ENCODE measurements at places on chromosomes 2 and 18.

DNA sequence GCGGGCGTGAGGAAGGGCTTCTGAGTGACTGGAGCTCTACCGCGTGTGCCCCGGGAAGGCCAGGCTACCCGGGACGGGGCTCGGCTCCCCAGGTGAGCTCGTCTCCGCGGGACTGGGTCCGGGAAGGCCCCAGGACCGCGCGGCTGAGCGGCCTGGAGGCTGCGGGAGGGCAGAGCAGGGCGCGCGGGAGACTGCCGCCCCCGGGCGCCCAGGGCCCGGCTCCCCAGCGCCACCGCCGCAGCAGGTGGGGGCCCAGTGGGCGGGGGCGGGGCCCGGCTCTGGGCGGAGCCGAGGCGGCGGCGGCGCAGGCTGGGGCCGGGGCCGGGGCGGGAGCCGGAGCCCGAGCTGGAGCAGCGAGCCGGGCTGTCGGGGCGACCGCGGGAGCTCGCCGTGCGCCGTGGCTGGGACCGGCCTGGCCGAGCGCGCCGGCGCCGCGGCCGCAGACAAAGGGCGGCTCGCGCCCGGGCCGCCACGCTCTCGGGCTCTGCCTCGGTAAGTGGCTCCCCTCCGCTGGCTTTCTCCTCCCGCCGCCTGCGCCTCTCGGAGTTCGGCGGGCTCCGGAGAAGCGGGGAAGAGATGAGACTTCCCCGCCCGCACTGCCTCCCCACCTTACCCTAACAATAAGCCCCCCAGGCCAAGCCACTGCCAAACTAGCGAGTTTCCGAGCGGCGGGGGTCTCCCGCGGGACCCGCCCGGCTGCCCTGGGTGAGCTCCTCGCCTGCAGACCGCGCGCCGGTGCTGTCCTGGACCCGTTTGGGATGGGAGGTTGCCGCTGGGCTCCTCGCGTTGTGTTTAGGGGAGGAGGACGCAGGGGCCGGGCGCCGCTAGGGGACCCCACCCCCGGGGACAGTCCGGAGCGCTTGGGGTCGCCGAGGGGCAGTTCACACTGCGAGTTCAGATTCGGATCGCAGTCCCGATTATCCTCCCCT, at the start of gene MAPK4:
Gene MAPK4, plus strand, starts transcription at position 336 of the 929 bp plus-strand sequence. CDS start 103,872 bp downstream, outside the sequence.
- DNase-seq = no peak

GRCh38 chr18:32714571-32715148, 58.2 kb downstream of the KLHL14 start:
- DNase-seq = no peak

DNA sequence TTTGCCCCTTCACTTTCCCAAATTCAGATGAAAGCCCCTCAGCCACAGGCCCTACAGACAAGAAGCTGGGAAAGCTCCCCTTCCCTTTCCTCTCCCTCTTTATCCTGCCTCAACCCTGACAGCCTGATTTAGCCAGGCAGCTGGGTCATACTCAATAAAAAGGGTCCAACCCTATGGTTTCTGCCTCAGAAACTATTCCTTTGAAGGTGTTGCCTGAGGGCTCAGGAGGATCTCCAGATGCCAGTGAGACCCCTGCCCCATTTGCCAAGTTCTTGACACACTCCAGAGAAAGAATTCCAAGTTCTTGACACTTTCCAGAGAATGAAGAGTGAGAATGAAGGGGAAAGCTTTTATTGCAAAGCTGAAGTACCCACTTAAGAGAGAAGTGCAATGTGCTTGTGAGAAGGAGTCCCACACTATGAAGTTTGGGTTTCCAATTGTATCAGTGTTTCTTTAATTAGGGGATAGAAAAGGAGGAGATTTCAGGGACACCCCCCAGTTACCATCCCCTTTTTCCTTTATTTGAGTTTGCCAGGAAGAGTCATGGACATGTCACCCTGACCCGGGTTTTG, 576.2 kb downstream of the METTL4 start:
- no peak for DNase-seq

DNA sequence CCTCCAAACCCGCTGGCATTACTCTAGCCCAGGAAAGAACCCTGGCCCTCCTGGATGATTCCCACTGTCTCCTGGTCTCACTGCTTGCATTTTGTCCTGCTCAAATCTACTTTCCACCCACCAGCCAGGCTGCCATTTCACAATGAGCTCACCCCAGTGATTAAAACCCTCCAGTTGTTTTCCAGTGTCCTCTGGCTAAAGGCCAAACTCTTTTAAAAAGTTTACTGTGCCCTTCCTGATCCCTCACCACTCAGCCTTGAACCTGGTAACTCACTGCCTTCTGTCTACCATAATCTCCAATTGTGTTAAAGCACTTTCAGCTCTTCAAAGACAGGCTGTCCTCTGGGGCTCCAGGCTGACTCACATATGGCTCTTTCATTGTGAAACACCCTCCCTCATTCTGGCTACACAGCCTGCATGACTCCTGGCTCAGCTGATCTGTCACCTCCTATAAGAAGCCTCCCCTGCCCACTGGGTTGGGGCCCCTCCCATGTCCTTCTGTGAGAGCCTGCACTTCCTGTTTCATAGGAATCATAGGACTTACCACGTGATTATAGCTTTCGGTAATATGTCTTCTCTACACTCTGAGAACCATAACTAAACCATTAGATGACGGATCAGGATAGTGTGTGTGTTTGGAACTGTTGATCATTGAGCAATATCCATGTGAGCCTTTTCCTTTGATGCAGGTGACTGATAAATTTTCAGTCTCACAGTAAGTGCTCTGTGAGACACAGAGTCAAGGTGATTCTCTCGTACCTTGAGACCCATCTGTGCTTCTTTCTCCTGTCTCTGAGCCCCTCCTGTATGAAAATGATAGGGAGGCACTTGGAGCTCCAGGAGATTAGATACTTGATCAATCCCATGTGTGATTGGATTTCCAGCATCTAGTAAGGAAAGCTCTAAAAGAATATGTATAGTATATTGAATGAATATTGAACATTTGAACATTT, 590.8 kb upstream of the ID2 start:
- peak; percentile 45 for DNase-seq

GRCh38 chr2:159792599-159792998, 5.4 kb downstream of the CD302 start:
- DNase-seq = no peak

DNA sequence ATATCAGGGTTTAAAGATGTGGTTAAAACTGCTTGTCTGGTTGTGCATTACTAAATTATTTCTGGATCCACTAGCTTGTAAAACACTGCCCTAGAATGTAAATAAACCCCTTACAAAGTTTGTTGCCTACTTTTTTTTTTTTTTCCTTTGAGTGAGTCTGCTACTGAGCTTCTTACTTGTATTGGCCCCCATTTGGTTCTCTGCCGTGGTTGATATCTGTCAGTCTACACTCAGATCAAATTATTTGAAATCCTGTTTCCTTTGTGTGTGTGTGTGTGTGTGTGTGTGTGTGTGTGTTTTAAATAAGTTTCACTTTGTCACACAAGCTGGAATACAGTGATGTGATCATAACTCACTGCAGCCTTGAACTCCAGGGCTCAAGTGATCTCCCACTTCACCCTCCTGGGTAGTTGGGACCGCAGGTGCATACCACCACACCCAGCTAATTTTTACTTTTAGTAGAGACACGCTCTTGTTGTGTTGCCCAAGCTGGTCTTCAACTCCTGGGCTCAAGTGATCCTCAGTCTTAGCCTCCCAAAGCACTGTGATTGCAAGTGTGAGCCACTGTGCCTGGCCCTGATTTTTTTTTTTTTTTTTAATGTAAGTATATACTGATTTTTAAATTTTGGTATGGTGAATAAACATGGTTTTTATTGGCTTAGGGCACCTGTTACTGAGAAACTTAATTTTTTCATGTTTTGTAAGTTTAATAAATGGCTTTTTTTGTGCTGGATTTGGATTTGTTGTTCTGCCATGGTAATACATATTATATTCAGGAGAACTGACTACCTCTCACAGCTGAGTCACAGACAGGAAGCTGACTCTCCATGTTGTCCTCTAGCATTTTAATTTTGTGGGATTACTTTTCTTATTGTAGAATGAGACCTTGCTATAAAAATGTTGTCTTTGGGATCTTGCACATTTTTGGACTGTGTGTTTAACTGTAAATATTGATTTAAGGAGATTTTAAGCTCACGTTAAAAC, 48.5 kb downstream of the MAP4K4 start:
- no peak for DNase-seq

DNA sequence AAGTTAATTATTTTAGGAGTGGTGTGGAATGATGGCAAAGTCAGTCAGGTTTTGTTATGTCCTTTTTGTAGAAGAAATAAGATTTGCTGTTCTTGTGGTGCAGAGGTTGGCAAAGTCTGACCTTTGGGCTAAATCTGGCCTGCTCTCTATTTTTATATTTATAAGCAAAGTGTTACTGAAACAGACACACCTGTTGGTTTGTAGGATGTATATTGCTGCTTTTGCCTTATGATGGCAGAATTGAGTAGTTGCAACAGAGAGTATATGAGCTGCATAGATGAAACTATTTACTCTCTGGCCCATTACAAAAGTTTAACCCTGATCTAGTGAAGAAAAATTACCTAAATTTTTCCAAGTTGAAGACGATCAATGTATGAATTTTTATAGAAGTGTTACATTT, 34.1 kb upstream of the KCNJ13 start:
- no peak for DNase-seq

DNA sequence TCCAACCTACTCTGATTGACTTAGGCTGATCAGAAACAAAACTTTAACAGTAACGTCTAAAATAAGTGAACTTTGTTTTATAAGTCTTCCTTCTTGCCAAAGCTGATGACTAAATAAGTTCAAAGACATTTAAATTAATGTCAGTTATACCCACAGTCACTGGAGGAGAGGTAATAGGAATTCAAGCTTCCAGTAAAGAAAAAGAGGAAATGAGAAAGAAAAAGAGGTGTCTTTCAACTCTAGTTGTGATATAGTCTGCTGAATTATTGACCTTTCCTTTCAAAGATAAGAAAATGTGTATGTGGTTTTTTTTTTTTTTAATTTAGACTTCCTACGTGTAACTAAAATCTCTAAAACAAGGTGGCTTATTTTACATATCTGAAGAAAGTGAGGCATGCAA, 191.5 kb downstream of the SLC8A1 start:
- DNase-seq = no peak

- no peak for DNase-seq
Measured at GRCh38 chr18:29838556-29838955, 1204.0 kb downstream of the DSC3 start.

DNA sequence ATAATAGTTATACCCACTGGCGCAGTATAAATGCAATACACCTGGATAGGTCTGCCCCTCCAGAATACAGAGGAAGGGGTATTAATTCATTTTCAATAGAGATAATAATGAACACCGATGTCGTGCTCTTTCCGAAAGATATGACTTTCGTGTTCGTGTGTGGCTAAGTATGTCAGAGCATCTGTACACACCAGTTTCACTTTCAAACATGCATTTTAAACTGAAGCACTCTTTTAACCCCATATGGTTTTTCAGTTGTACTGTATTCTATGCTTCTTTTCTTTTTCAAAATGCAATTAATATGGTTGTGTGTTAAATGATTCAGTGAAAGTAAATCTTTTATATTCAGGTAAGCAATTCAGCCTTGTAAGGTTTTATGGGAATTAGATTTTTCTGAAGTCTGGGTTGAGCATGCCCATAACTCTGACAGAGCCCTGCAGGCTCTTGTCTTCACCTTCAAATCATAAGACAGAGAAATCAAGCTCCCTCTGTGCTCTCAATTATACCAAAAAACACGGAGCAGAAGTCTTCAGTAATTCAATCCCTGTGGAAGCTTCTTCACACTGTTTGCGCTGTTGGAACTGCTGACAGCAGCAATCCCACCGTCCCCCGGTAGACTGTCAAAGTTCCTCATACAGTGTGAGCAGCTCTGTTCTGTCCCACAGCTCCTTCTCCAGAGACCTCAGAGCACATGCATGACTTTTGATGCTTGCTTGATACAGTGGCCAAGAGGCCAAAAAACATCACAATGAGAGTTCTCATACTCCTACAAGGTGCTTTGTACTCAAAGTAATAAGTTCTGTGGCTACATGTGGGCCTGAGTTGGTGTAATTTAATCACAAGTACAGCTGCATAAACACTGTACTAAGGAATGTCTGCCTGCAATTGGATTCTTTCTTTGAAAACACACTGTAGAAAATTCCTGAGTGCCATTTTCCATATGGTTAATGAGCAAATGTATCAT, 186.8 kb downstream of the ZNF521 start:
- DNase-seq = no peak

- no peak for DNase-seq
Measured at GRCh38 chr2:40450066-40450795, 1.7 kb downstream of the SLC8A1 start.

- DNase-seq = no peak
Measured at GRCh38 chr2:218323526-218324472, 31.5 kb upstream of the TMBIM1 start.

- no peak for DNase-seq
Measured at GRCh38 chr2:1674276-1674675, 70.0 kb downstream of the PXDN start.

DNA sequence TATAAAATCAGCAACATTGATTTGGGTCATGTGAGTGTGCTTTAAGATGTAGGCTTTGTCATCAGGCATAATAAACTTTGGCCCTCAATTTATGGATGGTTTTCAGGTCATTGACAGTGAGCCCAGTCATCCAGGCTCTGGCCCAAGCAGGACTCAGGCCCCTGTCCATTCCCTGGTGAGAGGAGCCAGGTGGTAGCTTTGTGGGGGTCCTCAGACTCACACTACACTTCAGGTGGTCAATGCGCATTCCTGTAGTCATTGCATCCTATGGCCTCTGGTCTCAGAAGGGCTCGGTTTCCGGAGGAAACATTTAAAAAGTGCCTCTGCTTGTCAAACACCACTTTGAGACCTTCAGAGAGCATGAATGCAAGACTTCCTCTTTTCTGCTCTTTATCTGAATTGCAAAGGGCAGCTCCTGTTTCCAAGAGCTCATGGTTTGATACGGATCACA, 20.2 kb downstream of the LGALSL start:
- no peak for DNase-seq

DNA sequence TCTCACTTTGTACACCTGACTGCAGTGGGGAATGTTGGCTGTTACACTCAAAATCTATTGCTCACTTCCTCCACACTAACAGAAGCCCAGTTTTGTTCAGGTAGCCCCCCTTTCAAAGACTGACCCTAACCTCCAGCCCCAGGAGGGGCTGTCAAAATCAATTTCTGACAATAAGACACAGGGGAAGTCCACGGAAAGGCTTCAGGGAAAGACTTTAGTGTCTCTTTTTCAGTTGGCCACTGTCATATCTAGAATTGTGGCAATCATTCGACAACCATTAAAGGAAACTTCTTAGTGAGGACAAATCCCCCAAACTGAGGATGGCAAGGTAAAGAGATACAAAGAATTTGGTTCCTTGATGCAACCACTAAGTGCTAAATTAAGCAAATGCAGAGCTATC, 59.0 kb downstream of the BARD1 start:
- no peak for DNase-seq
